ENCODE measurements at places on chromosomes 4 and X.

GRCh38 chr4:28082686-28083390 is 1222.2 kb downstream of the STIM2 start:
- no peak for DNase-seq

- DNase-seq = no peak
Measured at GRCh38 chr4:183790661-183791060, 114.4 kb upstream of the STOX2 start.

- DNase-seq = no peak
Measured at GRCh38 chrX:25548811-25549210, 533.0 kb upstream of the ARX start.

DNA sequence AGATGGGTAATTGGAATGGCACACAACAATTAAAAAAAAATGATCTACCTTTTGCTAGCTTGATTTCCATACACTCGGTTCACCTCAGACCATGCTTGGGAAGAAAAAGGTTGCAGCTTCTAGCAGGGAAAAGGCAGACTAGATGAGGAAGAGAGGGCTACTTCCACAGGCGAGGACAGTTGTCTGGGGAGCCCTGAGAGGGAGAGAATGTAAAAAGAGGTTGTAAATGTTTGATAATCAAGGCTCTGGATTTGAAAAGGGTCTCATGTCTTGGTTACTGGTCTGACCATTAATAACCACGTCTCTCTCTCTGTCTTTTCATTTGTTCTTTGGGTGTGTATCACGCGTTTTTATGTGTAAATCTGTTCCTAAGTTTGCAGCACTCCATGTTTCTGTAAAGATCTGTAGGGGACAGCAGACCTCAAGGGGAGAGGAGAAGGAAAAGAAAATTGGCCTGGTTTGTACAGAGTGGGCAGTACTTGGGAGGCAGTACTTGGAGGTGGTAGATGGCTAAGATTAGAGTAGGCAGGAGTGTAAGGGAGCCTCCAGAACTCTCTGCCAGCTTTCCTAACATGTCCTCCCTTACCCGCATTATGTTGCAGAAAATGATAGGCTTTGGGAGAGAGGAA is 750 bp downstream of the ARMCX5 start:
- DNase-seq = no peak

- no peak for DNase-seq
Measured at GRCh38 chr4:142130666-142131065, 494.3 kb downstream of the IL15 start.

DNA sequence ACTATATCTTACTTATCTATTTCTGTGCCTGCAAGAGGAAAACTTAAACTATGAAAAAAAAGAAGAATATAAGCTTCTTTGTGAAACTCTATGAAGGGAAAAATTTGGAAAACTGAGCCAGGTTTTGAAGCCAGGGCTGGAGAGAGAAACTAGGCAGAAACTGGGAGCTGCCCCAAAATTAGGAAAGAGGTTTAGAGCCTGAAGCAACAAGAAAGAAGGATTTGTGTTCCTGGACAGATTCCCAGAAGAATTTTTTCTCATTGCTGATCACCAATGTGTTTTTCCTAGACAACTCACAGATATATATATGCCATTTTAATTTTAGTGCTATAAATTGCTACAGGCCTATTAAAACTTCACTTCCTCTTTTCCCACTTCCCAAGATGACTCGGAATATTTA is 245.0 kb upstream of the GEMIN8 start:
- DNase-seq = no peak

DNA sequence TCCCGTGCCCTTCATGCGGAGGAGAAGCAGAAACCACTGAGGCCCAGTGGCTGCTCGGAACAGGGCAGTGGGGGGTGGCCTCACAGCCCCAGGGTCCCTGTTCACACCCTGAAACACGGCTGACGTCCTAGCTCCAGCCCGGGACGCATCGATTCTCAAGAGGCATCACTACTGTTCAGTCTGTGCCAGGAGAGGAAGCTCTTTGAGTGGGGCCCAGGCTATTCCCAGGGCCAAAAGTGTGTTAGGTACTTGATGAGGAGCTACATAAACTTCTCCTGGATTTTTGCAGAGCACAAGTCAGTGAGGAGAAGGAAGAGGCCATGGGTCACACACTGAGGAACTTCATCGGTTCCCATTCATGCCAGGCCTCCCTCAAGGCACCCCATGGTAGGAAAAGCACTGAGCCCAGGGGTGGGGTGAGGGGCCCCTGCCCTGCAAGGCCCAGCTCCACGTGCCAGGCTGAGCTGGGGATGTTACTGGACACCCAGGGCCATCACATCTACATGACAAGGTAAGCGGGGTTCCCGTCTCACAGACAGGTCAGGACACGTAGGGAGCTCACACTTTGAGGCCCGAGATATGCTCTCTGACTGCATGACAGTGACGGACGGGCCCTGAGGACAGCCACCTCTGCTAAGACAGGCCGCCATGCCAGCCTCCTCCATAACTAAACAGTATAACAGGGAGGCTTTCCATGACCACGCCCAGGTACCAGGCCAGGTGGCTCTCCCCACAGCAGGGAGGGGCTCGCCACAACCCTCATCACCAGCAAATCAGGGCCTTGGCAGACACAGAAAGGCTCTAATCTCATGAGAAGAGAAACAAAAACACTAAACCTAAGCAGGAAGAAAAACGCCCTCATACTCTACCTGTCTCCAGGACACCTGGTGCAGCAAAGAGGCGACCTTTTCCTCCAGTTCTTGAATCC is 12.4 kb downstream of the TNIP2 start:
- no peak for DNase-seq

DNA sequence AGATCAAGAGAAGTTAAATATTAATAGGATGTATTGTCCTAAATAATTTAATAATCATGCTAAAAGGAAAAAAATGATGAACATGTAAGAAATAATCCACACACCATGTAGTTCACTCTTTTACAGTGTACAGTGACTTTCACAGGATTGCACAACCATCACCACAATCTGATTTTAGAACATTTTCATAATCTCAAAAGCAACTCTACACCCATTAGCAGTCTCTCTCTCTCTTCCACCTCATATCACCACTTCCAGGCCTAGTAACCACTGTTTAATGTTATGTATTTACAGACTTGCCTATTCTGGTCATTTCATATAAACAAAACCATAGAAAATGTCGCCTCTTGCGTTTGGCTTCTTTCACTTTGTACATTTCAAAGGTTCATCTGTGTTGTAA is 153.4 kb downstream of the FSTL5 start:
- DNase-seq = no peak

GRCh38 chr4:34293459-34293858 is 1950.9 kb downstream of the ARAP2 start:
- no peak for DNase-seq

GRCh38 chrX:130296743-130297142 is 28.0 kb upstream of the ZNF280C start:
- no peak for DNase-seq
